ENCODE measurements at places on chromosomes 11 and 22.

DNA sequence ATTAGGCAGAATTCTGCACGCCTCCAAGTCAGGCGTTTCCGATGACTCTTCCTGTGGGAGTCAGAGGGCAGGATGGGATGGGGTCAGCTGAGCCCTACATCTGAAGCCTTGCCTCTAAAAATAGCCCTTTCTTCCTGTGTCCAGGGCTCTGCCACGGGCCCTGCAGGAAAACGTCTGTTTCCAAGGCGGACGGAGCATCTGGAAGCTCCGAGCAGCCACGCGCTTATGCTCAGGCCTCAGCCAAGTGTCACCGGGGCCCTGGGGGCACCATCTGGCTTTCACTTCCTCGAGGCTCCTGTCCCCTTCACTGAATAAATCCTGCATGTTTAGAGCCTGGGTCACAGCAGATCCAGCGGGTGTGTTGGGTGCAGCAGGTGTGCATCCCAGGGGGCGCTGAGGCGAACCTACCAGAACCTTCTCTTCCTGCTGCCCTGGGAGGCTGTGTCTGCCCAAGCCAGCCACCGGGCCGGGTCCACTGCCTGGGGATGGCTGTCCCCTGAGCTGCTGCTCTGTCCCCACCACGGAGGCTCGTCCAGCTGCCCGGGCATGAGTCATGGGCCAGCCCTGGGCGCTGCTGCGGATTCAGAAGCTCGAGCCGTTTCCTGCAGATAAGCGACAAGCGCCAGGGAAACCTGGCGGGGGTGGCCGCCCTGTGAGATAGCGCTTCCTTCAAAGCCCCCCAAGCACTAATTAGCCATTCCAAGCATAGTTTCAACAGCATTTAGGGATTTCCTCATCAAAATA lies 32.0 kb upstream of the LINC01488 start:
- H3K4me3 ChIP-seq = no peak overlapping the region
- DNase-seq = peak; percentile 64
- H3K36me3 ChIP-seq = no peaks in the 10 kb centered on the region
- no peaks in the 10 kb centered on the region for H3K27me3 ChIP-seq
- peak overlapping the region; percentile 28 for H3K27ac ChIP-seq

DNA sequence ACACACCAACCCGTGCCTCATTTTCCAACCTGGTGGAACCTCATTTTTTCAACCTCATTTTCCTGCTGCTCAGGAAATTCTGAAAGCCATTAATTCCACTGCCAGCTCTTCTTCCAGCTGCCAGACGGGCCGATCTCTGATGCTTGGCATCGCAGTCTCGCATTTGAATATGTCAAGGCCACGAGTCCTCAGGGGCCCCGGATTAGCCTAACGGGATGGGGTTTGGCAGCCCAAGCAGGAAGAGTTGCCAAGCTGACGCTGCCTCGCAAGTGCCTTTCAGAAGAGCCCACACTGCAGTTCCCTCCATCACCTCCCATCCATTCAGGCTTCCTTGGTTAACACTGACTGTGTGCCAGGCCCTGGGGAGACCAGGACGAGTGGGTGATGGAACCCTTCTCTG lies 8.7 kb downstream of the RASD2 start:
- H3K36me3 ChIP-seq = no peaks in the 10 kb centered on the region
- no peak for DNase-seq
- no peaks in the 10 kb centered on the region for H3K27me3 ChIP-seq
- no peaks in the 10 kb centered on the region for H3K4me1 ChIP-seq
- no peak overlapping the region for H3K4me3 ChIP-seq

DNA sequence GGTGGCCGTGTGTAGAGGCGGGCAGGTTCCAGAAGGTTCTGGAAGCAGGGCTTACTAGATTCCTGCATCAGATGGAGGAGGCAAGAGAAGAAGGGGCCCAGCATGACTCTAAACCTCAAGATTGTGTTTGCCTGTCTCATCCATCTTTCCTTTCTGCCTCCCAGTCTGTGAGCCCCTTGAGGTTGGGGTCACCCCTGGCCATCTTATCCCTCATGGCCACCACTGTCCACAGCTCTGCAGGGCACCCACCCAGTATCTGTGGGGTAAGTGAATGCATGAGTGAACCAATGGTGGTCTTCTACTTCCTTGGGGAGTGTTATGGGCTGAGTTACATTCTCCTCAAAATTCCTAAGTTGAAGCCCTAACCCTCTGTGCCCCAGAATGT lies 79.3 kb downstream of the MYEOV start:
- H3K27me3 ChIP-seq = no peaks in the 10 kb centered on the region
- H3K27ac ChIP-seq = no peak overlapping the region
- no peaks in the 10 kb centered on the region for H3K36me3 ChIP-seq
- no peak overlapping the region for H3K4me3 ChIP-seq

- H3K36me3 ChIP-seq = no peaks in the 10 kb centered on the region
- no peak overlapping the region for H3K27ac ChIP-seq
- peaks cover 27% of the 10 kb centered on the region for H3K4me1 ChIP-seq
- no peaks in the 10 kb centered on the region for H3K27me3 ChIP-seq
- DNase-seq = no peak
- H3K4me3 ChIP-seq = no peak overlapping the region
Observed at GRCh38 chr11:8754241-8754640, 71.6 kb downstream of the RPL27A start.

DNA sequence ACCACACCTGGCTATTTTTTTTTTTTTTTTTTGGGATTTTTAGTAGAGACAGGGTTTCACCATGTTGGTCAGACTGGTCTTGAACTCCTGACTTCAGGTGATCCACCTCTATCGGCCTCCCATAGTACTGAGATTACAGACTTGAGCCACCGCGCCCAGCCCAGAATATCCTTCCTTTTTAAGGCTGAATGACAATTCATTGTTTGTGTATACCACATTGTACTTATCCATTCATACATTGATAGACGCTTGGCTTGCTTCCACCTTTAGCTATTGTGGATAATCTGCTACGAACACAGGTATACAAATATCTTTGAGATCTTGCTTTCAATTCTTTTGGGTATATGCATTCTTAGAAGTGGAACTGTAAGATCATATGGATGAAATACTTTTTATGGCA lies 10.8 kb upstream of the RASSF10 start:
- no peak overlapping the region for H3K4me3 ChIP-seq
- no peak for DNase-seq
- no peaks in the 10 kb centered on the region for H3K36me3 ChIP-seq

DNA sequence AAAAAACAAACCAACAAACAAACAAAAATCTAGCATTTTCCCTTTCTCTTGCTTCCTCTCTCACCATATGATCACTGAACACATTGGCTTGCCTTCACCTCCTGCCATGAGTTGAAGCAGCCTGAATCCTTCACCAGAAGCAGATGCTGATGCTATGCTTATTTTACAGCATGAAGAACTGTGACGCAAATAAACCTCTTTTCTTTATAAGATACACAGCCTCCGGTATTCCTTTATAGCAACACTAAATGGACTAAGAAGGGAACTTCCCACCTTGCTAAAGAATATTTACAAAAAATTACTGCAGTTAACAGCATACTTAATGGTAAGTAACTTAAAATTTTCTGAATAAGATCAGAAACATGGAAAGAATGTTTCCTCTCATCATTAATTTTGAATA lies 27.7 kb upstream of the TEAD1 start:
- H3K4me3 ChIP-seq = no peak overlapping the region
- H3K4me1 ChIP-seq = no peaks in the 10 kb centered on the region
- DNase-seq = no peak
- no peak overlapping the region for H3K27ac ChIP-seq

- peaks cover 6% of the 10 kb centered on the region for H3K4me1 ChIP-seq
- no peak for DNase-seq
- H3K27ac ChIP-seq = no peak overlapping the region
- H3K4me3 ChIP-seq = no peak overlapping the region
Observed at GRCh38 chr11:119754199-119754598, 25.2 kb upstream of the NECTIN1 start.

GRCh38 chr11:100895449-100895848 lies 208.4 kb downstream of the ARHGAP42 start:
- H3K27ac ChIP-seq = no peak overlapping the region
- H3K27me3 ChIP-seq = no peaks in the 10 kb centered on the region
- no peaks in the 10 kb centered on the region for H3K4me1 ChIP-seq
- H3K4me3 ChIP-seq = no peak overlapping the region
